Stimulated activated CD4-positive, alpha-beta T cell treated with anti-CD3 and anti-CD28 coated beads, Interleukin-2, amount 100 ng/mL, for 48 hours (primary cell): ENCODE measurements at places on chromosomes 16 and 17.
A peak's percentile ranks its signal among the peaks of the same experiment; 100 is the strongest.

- no peak for DNase-seq
These were observed 95.1 kb downstream of the METRNL start for GRCh38 chr17:83174362-83175118.

GRCh38 chr17:32341857-32342602, at the start of gene C17orf75:
C17orf75 (minus strand) TSS chr17:32342173; CDS start chr17:32342139, 34 bp downstream.
- peak; percentile 78 for DNase-seq

DNA sequence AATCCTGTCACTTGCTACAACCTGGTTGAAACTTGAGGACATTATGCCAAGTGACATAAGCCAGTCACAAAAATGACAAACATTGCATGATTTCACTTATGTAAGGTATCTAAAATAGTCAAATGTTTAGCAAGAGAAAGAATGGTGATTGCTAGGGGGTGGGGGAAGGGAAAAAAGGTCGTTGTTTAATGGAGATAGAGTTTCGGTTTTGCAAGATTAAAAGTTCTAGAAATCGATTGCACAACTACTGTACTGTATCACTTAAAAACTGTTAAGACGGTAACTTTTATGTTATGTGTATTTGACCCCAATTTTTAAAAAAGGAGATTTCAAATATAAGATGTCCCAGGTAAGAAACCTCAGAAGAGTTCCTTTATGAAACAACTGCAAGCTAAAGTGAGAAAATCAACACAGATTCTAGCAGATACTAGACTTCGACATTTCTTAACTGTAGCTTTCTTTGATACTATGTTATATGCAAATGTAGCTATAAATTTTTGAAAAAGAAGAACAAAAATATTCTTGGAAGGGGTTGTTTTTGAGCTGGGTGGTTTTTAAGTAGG, 5.9 kb downstream of the MEOX1 start:
- no peak for DNase-seq

GRCh38 chr16:67154578-67155294, 3.9 kb upstream of the B3GNT9 start:
- DNase-seq: no peak

- DNase-seq: peak; percentile 35
These were observed 14.6 kb downstream of the ATP5PD start for GRCh38 chr17:75031972-75032719.

DNA sequence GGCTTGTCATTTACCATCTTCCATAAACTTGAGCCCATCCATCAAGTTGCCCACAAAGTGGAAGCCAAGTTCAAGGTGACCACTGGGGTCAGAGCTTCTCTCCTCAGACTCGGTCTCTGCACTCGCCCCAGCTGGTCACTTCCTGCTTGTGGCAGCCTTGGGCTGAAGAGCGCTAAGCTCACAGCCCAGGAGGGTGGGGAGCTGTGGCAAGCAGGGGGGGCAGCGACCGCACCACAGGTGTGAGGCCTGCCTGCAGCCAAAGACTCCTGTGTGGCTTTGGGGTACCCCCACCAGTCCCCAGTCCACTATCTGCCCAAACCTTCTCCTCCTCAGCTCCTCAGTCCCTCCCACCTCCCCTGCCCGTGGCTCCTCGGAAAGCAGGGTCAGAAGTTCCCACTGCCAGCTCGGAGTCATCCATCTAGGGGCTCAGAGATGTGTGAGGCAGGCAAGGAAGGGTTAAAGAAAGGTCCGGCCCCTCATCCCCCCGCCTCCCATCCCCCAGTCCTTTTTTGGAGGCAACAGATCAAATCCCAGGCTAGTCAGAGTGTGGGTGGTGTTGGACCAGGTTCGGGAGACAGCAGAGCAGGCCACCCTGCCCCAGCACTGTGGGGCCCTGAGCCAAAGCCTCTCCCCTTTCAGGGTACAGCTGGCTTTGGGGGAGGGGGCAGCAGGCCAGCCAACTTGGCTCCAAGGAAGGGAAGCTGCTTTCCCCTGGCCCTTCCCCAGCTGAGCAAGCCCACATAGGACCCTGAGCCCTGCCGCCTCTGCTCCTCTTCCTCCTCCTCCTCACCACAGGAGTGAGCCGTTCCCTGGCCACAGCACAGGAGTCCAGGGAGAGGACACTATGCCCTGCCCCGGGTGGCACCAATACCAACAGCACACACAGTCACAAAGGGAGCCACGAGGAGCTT, 3.2 kb downstream of the CSF3 start:
- DNase-seq: no peak

DNA sequence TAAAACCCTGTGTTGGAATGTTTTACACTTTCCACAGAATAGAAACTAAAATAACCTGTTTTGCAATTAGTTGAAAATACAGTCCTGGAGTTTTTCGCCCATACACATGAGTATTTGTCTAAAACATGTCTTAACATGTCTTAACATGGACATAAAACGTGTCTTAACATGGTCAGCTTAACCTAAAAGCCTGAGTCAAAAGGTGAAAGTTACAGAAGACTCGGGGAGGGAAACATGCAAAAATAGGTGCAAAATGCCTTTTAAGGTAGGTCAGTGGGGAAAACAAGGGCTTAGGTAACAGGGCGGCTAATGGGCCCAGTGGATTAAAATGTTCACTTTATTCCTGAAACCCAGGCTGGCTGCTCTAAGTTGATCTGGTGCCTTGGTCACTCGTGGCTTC, 56.1 kb upstream of the RBL2 start:
- DNase-seq: no peak

DNA sequence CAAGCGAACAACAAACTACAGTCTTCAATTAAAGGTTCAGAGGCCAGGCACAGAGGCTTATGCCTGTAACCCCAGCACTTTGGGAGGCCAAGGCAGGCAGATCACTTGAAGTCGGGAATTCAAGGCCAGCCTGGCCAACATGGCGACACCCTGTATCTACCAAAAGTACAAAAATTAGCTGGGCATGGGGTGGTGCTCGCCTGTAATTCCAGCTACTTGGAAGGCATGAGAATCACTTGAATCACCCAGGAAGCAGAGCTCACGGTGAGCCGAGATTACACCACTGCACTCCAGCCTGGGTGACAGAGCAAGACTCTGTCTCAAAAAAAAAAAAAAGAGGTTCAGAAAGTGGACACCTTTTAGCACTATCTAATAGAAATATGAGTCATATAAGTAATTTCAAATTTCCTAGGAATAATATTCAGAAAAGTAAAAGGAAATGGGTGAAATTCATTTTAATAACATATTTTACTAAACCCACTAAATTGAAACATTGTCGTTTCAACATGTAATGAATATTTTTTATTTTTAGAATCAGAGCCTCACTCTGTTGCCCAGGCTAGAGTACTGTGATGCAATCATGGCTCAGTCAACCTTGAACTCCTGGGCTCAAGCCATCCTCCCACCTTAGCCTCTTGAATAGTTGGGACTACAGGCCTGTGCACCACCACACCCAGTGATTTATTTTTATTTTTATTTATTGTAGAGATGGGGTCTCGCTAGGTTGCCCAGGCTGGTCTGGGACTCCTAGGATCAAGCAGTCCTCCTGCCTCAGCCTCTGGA, 15.2 kb upstream of the MARCHF10 start:
- no peak for DNase-seq

- DNase-seq: no peak
These were observed 44.2 kb downstream of the MARF1 start for GRCh38 chr16:15598648-15599190.
